Stimulated activated naive B cell treated with anti-CD40 and anti-IgM and Interleukin-4, amounts not matched to agents 10 μg/mL and 1 μg/mL and 100 μg/mL, for 72 hours (primary cell): ENCODE measurements at places on chromosomes 6 and 20.
A peak's percentile ranks its signal among the peaks of the same experiment; 100 is the strongest.

- no peak for DNase-seq
These were observed 12.4 kb upstream of the HMGN3 start for GRCh38 chr6:79246891-79247290.

DNA sequence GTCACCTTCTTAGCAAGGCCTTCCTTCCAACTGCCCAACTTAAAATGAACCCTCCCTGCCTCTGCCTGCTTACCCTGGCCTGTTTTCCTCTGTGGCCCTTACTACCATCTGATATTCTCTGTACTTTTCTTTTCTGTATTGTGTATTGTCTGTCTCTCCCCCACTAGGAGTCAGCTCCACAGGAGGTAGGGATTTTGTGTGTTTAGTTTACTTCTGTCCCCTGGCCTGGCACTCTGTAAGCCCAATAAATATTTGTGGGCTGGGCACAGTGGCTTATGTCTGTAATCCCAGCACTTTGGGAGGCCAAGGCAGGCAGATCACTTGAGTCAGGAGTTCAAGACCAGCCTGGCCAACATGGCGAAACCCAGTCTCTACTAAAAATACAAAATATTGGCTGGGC, 72.8 kb downstream of the RIPOR3 start:
- no peak for DNase-seq

GRCh38 chr6:39669207-39669972, 55.8 kb downstream of the KIF6 start:
- DNase-seq, result no peak

DNA sequence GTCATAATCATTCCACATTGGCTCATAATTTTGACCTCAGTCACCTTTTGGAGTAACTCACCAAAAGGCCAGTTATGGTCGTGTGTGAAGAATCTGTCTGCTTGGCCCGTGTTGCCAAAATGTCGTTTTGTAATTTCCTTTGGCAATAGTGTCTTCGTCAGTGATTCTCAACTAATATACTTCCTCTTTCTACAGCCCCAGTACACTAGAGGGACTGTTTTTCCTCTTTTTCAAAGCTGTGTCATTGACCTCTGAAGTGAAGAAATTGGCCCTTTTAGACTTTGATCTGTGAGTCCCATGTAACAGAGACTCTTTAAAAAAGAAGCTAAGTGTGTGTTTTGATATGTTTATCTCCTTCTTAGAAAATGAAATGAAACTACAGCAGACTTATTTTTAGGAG, 5.2 kb downstream of the FOXO3 start:
- peak; percentile 27 for DNase-seq

DNA sequence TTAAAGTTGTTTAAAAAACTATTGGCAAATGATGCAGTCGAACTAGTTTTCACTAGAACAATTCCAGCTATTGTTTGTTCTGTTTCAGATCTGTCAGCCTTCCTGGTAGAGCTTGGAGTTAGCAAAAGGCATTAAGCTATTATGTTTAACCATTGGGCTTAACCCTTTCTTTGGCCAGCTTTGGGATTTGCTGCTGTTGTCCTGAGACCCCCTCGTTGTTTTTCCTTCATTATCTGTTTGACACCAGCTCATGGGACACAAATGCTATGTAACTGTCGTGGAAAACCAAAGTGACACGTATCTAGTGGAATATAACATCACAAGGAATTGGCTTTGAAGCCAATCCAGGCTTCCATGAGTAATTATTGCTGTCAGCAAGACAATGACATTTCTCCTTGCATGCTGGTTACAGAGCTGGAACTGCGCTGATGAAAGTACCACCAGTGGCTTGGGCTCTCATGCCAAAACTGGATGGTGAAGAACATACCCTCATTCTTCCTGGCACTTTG, 96.0 kb downstream of the EYA2 start:
- DNase-seq, result no peak

DNA sequence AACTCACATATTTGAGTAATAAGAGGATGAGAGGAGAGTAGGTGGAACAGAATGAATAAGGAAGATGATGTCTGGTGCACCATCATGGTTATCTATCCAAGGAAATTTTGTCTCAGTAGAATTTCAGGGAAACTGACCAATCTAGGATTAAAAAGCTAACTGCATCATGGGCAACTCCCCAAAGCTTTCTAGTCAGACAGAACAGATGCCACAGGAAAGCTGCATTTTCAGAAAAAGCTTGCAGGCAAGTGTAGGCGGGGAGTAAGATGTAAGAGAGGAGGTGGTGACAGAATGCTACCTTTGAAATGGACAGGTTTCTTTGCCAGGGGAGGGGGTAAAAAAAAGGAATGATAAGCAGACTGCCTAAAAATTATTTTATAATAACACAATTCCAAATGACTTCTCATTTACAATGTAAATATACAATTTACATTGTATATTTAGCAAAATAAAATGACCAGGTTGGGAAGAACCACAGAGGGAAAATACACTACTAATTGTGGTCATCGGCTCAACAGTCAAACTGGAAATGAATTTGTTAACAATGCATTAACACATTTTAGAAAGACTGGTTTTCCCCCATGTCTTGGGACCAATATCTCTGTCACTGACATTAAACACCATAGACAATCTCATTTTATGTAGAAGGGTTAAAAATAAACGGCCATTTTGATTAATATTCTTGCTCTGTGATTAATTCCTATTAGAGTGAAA, 15.1 kb downstream of the NHSL1 start:
- DNase-seq, result no peak

- no peak for DNase-seq
These were observed 176.6 kb upstream of the FERMT1 start for GRCh38 chr20:6299456-6299855.

- no peak for DNase-seq
These were observed 80.2 kb upstream of the RNF217 start for GRCh38 chr6:124881898-124882578.

DNA sequence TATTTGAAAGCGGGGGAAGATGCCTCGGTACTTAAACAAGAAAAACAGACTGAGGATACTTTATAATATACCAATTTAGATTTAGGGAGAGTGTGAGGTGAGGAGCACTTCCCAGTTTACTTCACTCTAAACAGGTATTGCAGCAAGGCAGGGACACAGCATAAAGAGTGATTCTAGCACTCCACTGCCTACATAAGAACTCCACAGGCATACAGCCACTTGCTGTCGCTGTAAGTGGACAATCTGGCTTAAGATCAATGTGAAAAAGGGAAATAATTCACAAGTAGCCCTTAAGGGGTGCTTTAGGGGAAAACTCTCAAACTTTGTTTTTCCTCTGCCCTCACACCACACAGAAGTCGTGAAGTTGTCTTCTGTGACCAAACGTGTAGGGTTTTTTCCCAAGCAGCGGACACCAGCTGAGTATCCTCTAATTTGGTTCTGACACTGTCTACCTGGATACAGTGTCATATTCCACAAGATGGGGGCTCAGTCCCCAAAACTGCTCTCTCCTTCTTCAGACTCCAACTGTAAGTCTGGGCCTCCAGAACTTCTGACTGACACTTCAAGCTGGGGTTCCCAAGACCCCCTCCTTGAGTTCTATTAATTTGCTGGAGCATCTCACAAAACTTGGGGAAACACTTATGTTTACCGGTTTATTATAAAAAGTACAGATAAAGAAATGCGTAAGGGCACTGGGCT, 9.3 kb downstream of the ADNP start:
- no peak for DNase-seq

GRCh38 chr6:14423330-14423729, 305.8 kb downstream of the CD83 start:
- no peak for DNase-seq

GRCh38 chr6:16742116-16742515, 19.1 kb downstream of the ATXN1 start:
- DNase-seq, result no peak

GRCh38 chr6:161434921-161435747, 161.3 kb upstream of the AGPAT4 start:
- DNase-seq, result no peak

DNA sequence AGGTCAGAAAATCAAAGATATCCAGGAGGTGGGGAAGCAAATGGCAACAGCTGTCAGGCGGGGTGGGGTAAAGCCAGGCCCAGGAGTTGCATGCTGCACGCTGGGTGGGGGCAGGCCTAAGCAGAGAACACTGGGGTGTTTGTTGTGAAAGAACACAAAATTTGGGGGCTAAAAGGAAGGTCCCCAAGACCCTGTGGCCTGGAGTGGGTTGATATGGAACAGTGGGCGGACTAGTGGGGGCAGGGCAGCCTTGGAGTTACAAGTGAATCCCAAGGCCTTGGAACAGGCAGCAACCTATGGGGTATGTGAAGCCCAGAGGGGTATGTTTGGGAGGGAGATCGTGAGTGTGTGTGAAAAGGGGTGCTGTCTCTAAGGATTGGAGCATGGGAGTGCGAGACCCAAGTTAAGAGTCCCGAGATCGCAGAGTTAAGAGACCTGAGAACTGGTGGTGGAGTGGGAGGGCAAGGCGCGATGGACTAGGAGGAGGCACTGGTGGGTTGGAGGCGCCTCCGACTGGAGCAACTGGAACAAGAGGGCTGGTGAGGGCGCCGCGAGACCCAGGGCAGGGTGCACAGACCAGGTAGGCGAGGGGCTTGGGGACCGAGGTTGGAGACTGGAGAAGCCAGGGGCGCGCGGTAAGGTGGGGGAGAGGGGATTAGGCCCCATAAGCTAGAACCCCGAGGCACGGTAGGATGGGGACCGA, 658 bp downstream of the CUL7 start:
- DNase-seq, result no peak

GRCh38 chr20:23435626-23436539, 3.6 kb upstream of the CSTL1 start:
- no peak for DNase-seq

GRCh38 chr6:18218233-18218632, 46.1 kb downstream of the DEK start:
- DNase-seq, result no peak

- DNase-seq, result peak; percentile 61
These were observed 160.1 kb downstream of the ZMYND8 start for GRCh38 chr20:47196091-47197081.

GRCh38 chr6:113338644-113339043, 518.5 kb upstream of the MARCKS start:
- no peak for DNase-seq
